Large intestine (tissue), 12 donors: ENCODE measurements at places on chromosomes 3 and 15.

DNA sequence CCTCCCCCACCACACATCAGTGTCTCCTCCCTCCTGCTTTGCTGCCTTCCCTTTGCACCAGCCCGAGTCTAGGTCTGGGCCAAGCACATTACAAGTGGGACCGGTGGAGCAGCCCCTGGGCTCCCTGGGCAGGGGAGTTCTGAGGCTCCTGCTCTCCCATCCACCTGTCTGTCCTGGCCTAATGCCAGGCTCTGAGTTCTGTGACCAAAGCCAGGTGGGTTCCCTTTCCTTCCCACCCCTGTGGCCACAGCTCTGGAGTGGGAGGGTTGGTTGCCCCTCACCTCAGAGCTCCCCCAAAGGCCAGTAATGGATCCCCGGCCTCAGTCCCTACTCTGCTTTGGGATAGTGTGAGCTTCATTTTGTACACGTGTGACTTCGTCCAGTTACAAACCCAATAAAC lies 2.3 kb upstream of the ABCF3 start:
- DNase-seq: no peak

- DNase-seq: no peak
These were observed 73.8 kb downstream of the MCTP2 start for GRCh38 chr15:94305133-94305532.

- no peak for DNase-seq
These were observed 58.6 kb upstream of the CCDC80 start for GRCh38 chr3:112699436-112699978.

- no peak for DNase-seq
These were observed 118.8 kb upstream of the PTX3 start for GRCh38 chr3:157317895-157318294.

DNA sequence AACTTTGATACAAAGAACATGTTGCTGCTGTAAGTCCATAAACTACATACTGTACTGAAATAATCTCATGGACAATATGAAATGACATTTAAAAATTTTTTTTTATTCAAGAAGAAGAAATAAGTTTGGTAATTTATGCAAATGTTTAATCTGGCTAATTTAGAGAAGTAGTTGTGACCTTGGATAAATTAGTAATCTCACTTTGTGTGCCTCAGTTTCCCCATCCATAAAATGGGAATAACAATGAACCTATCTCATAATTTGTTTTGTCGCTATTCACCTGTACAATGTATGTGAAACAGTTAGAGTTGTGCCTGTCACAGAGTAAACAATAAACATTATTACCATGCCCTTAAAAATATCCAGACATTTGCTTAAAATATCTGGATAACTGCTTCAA lies 15.3 kb upstream of the DPH6 start:
- DNase-seq: no peak

DNA sequence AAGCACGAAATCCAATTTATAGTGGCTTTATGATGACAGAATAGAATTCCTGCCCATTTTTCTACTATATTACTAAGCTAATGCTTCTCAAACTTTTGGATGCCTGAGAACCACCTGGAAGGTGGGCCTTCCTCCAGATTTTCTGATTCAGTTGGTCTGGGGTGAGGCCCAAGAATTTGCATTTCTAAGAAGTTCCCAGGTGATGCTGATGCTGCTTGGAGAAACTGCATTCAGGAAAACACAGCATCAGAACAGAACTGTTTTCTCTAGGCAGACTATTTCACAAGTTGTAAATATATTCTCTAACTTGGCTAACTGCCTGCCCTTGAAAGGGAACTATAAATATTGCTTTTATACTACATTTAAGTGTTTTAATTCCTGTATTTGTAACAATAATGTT lies 644.9 kb upstream of the DPPA4 start:
- no peak for DNase-seq

GRCh38 chr3:59754456-59755129 lies 704.8 kb upstream of the CFAP20DC start:
- no peak for DNase-seq

GRCh38 chr3:170037463-170038433 lies at the start of gene GPR160:
Gene GPR160, plus strand, starts transcription at chr3:170037995. Its CDS starts 45,978 bp downstream, at chr3:170083973.
- DNase-seq: peak; percentile 94

- peak; percentile 10 for DNase-seq
These were observed at the start of gene FGF7 for GRCh38 chr15:49423021-49423420. Gene FGF7, plus strand, starts transcription at chr15:49423242. Its CDS starts 1,056 bp downstream, at chr15:49424298.

DNA sequence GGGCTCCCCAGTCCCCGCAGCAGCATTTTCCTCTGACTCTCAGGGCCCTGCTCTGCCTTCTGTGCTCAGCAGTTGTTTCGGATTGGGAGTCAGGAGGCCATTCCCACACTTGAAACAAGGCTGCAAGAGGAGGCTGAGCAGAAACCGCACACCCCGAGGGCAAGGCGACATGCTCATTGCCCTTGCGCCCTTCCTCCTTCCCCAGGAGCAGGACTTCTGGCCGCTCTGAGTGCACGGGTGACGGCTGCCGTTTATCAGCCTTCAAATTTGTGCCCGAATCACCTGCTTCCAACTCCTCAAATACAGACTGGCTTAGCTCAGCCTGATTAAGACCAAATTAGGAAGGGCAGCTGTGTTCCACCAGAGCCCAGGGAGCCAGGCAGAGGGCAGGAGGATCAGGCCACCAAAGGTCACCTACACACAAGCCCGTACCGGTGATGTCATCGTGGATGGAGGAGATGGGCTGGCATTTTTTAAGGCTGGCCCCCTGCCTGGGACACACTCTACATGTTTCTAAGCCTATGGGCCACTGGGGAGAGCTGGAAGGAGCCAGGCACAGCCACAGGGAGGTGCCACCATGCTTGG lies 38.1 kb downstream of the TM2D3 start:
- no peak for DNase-seq

- DNase-seq: no peak
These were observed 488.7 kb upstream of the PROK2 start for GRCh38 chr3:72273615-72274014.

DNA sequence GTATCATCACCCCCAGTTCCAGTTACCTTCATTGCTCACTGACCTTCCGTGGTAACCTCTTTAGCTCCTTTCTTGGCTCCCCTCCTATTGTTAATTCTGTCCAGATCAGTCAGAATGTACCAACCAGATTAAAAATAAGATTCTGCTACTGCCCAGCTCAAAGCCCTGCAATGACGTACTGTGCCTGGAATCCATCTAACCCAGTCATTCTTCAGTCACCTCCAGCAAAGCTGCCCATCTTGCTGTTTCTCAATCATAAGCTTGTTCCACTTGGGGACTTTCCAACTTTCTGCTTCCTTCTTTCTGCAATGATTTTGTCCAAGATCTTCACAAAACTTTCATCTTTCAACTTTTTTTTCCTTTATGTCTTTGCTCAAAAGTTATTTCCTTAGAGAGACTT lies 512.0 kb upstream of the ZNF385D start:
- DNase-seq: no peak

DNA sequence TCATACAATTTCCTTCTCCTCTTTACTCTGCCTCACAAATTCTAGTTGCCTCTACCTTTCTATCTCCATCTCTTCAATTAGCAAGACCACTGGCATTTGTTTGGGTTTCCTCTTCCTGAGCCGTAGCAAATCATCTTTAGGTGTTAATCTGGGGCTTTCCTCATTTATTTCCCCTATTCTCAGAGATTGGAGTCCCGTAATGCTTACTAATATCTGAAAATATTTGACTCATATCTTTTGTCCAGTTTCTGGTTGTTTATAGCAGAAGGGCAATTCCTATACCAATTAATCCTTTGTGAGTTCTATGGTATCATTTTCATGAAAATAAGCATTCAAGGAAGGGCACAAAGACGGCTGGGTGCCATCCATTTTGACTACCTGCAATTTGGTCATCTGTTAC lies 103.7 kb downstream of the NR2E3 start:
- no peak for DNase-seq

- no peak for DNase-seq
These were observed 217.7 kb downstream of the ABHD5 start for GRCh38 chr3:43908456-43908855.

DNA sequence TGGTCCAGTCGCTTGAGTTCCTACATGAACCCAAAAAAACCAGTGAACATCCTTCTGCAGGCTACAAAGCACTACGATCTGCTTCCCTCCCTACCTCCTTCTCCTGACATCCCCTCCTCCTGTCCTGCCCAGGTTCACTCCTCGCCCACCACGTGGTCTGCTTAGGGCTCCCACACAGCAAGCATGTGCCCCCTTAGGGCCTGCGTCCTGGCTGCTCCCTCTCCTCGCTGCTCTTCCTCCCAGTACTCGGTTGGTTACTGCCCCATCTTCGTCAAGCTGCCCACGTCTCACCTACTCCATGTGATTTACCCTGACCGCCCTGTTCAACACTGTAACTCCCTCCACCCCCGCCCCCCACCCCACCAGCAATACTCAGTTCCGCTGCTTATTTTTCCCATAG lies 20.8 kb upstream of the ATP13A3 start:
- no peak for DNase-seq

DNA sequence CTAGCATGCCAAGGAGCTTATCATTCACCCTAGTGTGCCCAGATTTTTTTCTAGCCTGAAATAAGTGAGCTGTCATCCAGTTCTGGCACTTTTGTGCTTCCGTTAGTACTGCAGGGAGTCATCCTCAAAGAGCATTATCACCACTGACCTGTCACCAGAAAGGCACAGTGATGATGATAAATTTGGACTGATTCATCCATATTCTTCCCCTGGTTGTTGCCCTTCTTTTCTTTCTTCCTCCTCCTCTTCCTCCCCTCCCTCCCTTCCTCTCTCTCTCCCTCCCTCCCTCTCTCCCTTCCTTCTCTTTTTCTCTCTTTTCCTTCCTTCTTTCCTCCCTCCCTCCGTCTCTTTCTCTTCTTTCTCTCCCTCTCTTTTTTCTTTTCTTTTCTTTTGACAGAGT lies 21.3 kb downstream of the SLC35G2 start:
- DNase-seq: no peak

DNA sequence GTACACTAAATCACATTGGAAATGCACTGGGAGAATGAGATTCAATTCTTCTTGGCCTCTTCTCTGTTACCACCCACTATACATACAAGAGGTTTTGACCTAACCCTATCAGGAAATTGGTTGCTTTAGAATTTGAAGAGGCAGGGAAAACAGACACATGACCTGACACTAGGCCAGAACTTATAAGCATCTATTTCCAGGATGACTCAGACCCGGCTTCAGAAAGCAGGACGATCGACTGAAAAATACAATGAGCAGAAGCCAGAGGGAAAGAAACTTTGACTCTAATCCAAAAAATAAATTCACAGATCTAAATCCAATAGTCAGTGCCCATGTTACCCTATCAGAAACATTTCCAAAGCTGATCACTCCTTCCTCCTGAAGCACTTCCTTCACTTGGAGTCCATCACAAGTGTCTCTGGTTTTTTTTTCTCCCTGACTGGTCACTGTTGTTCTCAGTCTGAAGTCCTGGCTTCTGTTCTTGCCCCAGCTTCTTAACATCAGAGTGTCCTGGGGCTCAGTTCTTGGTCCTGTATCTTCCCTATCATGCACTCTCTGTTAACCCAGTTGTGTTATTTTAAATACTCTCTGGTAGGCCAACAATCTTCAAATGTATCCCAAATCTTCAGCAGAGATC lies 133.6 kb downstream of the P2RY1 start:
- DNase-seq: no peak

DNA sequence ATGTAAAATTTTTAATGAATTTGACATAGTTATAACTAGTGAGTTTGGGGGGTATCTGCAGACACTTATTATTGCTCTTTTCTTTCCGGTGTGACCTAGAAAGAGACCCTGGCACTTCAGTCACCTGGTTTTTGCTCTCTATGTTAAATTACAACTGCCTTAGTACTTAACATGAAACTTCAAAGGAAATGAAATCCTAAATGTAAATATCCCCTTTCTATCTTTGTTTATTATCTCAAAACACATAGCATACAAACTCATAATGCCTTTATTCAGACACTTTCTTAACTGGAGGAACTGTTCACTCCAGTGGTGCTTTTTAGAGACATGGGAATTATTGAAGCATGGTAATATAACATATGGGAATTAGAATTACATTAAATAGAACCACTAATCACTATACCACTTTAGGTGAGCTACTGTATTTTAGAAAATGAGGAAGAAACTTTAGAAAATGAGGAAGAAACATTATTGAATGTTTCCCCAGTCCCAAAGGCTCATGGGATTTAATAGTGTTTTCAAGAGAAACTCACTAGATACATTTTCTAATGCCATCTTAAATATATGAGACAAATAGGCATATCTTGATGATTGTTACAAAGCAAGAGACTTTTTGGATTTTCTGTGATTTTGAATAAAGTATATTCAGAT lies 119.5 kb upstream of the MLF1 start:
- DNase-seq: no peak

DNA sequence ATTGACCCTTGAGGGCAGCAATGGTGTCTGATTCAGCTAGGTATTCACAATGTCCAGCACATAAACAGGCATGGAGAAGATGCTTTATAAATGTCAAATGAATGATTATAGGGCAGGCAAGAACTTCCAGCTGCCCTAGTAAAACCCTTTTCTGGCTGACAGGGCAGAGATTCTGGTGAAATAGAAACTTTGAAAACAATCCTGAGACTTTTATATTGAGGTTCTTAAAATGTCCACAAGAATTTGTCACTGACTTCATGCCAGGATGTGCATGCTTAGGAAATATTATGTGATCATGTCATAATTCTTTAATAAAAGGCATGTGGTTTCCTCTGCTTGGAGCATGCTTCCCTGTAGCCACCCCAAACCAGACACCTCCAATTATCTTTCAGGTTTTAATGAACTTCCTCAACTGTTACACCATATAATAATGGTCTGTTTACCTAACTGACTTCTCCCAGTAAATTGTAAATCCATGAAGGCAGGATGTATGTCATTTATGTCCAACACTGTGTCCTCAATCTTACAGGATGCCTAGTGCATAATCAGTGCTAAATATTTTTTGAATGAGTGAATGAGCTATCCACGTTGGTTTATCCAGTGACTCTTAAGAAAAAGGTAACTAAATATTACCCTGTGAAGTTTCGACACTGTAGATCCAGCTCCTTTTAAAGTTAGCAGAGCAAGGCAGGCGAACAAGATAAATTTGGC lies 43.4 kb upstream of the CLRN1 start:
- DNase-seq: no peak

GRCh38 chr3:121228971-121229370 lies 316.8 kb downstream of the POLQ start:
- no peak for DNase-seq

- DNase-seq: no peak
These were observed 28.1 kb downstream of the CCNL1 start for GRCh38 chr3:157131861-157132260.

- DNase-seq: no peak
These were observed 181.0 kb upstream of the FEZF2 start for GRCh38 chr3:62554264-62554799.

GRCh38 chr3:47586746-47587145 lies 8.1 kb upstream of the CSPG5 start:
- no peak for DNase-seq
